ENCODE measurements at places on chromosomes 6 and 20.

- peak; percentile 39 for DNase-seq
Measured at GRCh38 chr20:32278199-32278643, 770 bp downstream of the KIF3B start.

GRCh38 chr6:26604026-26604425 is 7.3 kb downstream of the ABT1 start:
- DNase-seq: no peak

- no peak for DNase-seq
Measured at GRCh38 chr20:56945057-56945456, 316.0 kb downstream of the TFAP2C start.

DNA sequence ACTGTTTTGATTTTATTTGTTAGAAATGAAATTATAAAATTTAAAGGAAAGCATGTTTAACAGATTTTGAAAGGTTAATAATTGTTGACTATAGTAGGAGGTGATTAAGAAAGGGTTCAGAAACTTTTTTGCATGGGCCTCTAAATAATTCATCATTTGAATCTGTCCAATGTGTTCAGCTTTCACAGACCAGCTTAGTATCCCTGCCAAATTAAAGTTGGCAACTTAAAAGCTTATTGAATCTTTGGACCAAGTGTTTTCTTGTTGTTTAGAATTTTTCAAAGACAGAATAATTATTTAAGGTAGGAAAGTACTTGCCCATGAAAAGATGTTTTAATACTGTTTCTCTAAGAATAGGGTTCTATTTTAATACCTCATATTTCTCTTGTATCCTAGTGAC is 466.0 kb downstream of the GJA1 start:
- no peak for DNase-seq

DNA sequence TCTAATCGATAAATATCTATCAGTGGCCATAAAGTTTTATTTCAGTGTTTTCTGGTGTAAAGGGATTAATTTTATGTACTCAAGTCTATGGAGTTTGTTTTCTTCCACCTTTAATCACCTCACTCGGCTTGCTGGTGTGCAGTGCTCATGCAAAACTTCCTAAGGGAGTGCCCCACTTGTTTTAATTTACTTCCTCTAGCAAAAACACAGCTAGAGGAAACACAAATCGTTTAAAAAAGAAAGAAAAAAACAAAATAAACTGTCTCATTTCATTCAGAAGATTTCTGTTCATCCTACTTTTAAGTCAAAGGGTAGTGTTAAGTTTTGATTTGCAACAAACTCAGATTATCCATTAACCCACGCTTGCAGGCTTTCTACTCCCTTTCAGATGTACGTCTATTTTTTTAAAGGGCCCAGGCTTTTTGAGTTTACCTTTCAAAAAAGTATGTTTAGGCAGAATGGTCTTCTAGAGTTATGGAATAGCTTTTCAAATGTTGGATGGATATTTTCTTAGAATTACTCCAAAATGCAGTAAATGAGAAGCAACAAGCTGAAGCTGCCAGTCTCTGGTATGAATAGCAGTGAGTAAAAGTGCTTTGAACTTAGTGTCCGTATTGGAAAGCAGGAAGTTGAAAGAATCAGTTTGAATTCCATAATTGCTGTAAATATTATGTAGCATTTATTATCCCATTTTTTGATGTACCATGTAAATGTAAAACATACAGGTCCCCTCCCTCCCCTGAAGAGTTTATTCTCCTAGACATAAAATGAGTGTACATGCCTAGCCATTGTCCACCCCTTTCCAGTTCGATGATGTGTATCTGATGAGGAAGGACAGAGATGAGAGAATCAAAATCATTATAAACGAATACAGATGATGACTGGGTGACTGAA is 113.3 kb downstream of the SLC16A10 start:
- no peak for DNase-seq

- DNase-seq: no peak
Measured at GRCh38 chr6:41639809-41640371, 1.6 kb downstream of the MDFI start.

DNA sequence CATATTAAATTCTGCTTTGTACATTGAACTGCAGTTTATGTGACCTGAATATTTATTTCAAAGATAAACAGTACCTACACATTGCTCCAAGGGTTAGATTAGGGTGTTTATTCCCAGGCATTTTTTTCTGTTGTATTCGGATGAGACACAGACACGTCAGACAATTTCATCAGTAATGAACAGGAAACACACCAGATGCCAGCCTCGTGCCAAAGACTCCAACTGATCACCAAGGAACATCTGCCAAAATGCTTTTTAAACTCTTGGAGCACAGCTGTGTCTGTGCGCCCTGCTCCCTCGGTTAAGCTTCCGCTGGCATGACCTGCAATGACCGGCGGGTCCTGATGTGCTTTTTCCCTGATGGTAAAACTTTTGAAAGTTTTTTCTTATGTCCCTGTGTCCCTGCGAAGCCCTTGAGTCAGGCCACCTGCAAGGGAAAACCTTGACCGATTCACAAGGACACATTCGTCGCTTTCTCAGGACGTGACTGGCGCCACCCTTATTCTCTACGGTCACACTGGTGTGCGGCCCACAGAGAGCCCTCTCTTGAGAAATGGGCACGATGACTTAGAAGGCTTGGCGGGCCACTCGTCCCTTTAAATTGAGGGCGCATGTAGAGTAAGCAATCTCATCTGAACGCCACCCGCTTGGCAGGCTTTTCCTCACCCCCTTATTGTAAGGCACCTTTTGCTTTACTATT is 173.9 kb downstream of the QKI start:
- DNase-seq: no peak

DNA sequence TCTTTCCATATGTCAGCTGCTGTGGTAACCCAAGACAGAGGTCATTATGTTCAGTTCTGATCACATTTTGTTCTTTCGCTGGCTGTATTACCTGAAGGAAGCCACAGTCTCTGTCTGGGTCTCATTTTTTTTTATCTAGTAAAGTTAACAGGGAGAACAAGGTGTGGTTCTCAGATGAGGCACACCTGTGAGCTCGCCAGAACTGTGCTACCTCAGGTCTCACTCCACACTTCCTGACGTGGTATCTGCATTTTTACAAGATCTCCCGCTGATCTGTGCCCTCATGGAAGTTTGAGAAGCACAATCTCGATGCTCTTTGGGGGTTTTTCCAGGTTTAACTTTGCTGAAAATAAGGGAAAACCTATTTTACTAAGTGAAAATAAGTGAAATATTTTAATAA is 169.5 kb upstream of the CENPW start:
- no peak for DNase-seq

GRCh38 chr20:62141397-62142251 is 1.6 kb downstream of the PSMA7 start:
- peak; percentile 34 for DNase-seq

DNA sequence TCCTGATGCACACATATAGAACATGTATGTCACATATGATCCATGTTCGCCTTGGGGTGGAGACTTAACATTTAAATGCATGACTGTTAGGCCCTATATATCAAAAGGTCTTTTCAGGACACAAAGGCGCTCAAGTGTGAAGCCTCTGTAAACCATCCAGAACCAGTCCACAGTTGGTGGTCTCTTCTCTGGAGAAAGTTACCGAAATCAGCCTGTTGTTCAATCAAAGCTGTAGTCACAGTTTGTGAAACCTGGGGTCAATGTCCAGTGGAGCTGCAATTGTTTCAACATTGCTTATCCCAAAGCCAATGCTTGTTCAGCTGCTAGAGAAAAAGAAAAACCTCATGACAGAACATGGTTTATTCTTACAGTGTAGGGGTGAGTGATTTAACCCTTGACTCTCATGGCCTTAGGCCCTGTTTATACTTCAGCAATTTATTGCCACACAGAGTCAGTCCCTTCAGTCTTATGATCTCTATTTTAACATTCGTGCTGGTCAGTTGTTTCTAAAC is 193.6 kb upstream of the CST7 start:
- DNase-seq: no peak

DNA sequence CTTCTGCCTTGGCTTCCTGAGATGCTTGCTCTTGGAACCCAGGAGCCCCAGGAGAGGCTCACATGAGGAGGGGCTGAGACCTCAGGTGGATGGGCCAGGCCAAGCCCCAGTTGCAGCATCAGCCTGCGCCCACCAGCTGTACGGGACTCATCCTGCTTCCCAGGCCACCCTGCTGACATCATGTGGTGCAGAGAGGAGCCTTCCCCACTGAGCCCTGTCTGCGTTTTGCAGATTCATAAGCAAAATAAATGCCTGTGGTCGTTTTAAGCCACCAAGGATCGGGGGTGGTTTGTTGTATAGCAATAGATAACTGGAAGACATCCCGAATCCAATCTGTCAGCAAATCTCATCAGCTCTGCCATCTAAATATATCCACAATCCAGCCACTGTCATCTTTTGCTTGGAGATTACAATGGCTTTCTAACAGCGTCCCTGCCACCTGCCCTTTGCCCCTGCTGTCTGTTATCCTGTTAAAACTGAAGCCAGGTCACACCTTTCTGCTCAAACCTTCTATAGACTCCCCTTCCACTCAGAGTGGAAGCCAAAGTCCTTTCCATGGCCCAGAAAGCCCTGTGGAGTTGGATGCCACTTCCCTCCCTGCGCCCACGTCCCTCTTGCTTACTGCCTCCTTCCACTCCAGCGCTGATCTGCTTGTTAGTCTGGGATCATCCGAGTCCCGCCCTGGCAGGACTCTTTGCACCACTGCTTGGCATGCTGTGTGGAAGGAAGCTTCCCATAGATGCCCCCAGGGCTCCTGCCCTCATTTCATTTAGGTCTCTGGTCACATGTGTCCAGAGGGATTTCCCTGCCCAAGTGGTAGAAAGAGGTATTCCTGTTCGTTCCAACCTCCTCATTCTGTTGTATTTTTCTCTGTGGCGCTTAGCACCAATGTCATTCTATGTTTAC is 24.0 kb upstream of the MLN start:
- no peak for DNase-seq

GRCh38 chr6:53805725-53806124 is 10.9 kb downstream of the LRRC1 start:
- DNase-seq: no peak

- no peak for DNase-seq
Measured at GRCh38 chr6:56370127-56370540, 122.8 kb upstream of the COL21A1 start.

DNA sequence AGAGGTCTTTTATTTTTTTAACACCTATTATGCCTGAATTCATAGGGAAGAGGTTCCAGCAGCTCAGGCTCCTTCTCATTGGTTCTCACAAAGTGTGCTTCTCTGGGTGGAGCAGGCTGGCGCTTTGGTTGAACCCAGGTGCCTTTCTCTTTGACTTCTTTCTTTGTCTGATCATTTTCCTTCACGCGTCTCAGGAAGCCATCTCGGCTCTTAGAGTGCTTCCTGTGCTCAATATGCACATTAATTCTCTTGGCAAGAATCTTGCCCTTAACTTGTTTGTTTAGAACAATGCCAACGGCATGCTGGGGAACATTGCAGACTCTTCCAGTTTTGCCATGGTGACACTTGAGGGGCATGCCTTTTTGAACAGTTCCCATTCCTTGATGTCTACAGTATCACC is 44.2 kb upstream of the RNF24 start:
- DNase-seq: no peak

DNA sequence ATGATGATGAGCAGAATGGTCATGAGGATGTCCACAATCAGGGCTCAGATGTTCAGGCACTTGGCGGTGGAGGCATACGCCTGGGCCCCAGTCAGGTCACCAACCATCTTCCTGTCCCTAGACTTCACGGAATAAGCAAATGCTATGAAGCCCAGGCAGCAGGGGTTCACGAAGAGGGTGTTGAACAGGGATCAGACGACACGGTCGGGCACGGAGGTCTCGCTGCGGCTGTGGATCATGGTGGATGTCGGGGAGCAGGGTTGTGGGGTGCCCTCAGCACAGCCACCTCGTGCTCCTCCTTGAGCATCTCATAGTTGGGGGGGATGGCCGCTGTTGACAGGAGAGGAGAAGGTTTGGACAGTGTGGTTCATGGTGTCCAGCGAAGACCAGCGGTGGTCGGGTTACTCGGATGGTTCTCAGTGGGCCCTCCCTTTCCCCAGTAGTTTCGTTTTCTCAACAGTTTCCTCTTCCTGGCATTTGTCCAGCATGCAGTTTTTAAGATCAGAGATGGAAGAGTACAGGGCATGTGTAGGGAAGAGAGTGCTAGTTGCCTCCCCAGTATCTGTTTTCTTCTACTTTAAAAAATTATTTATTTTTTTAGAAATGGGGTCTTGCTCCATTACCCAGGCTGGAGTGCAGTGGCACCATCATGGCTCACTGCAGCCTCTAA is 20.3 kb upstream of the SPDEF start:
- DNase-seq: no peak

GRCh38 chr6:158707821-158708195 is 58.0 kb downstream of the SYTL3 start:
- DNase-seq: no peak

DNA sequence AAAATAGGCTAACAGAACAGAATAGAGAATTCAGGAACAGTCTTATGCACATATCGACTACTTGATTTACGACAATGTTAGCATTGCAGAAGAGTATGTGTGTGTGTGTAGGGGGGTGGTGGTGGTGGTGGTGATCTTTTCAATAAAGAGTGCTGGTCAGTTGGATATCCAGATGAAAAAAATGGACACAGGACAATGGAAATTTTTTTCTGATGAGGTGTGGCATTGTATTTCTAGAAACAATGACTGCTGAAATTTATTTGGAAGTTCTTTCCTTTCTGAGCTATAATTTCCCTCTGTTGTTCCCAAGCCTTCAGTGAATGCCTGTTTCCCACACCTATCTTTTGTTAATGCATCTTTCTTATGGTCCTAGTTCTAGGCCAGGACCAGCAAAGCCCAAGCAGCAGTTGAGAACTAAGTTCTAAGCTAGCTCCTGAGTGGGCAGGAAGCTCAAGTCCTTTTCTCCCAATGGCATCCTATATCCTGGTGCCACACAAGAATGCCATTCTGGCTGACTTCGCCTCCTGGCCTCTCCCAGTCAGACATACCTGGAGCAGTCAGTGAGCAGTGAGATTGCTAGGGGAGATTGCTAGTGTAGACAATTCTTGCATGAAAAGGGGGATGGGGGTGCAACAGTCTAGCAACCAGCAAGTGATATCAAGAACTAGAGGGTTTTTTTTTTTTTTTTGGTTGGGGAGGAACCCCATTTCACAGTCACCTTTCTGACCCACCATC is 1.2 kb upstream of the TOX2 start:
- no peak for DNase-seq

GRCh38 chr20:16777126-16777525 is 29.0 kb downstream of the OTOR start:
- DNase-seq: no peak

GRCh38 chr6:109332748-109333147 is 49.5 kb downstream of the CD164 start:
- no peak for DNase-seq

GRCh38 chr6:142210606-142211005 is 63.5 kb downstream of the VTA1 start:
- DNase-seq: no peak
